ENCODE measurements at places on chromosomes 1 and 21. TPM values are rescaled to one million over a fixed set of nuclear protein-coding genes. Genes with fewer than 3 reads are reported as not detected.

GRCh38 chr1:245888809-245889208 lies 618.3 kb downstream of the SMYD3 start:
- no peaks in the 10 kb centered on the region for H3K4me1 ChIP-seq
- no peaks in the 10 kb centered on the region for H3K36me3 ChIP-seq
- no peak overlapping the region for H3K4me3 ChIP-seq
- no peaks in the 10 kb centered on the region for H3K27me3 ChIP-seq
- no peak overlapping the region for H3K27ac ChIP-seq

CNR2 gene
- total RNA-seq: not detected

DDAH1 gene
- 97.5 TPM for total RNA-seq

CFAP45 gene
- not detected for total RNA-seq
